ENCODE measurements at places on chromosomes 11 and 22.
A peak's percentile ranks its signal among the peaks of the same experiment; 100 is the strongest.

DNA sequence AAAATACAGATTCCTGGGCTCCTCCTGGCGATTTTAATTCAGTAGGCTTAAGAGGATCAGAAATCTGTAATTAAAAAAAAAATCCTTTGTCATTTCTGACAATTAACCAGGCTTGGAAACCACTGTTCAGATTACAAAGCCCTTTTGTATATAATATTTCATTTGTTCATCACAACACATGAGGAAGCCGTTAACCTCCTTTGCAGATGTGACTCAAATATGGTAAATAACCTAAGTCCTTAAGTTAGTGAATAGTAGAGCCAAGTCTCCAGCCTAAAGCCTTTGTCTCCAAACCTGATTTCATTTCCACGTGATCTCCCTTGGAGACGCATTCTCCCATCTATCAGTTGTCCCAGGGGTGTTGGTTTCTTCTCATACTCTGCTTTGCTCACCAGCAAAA, 67.6 kb downstream of the UBASH3B start:
- DNase-seq: no peak

- no peak for DNase-seq
Measured at GRCh38 chr11:132742929-132743328, 789.4 kb downstream of the OPCML start.

GRCh38 chr11:12640926-12641849, 33.0 kb upstream of the TEAD1 start:
- DNase-seq: no peak

DNA sequence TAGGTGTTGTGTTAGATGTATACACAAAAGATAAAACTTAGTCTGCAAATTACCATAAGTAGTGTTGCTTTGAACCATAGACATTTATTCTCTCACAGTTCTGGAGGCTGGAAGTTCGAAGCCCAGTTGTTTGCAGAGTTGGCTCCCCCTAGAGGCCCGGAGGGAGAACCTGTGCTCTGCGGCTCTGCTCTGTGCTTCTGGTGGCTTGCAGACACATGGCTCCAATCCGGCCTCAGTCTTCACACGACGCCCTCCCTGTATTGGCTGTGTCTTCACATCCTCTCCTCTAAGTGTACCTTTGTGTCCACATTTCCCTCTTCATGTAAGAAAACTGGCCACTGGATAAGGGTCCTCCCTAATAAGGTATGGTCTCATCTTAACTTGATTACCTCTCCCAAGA, 128.4 kb downstream of the OPCML start:
- DNase-seq: no peak

DNA sequence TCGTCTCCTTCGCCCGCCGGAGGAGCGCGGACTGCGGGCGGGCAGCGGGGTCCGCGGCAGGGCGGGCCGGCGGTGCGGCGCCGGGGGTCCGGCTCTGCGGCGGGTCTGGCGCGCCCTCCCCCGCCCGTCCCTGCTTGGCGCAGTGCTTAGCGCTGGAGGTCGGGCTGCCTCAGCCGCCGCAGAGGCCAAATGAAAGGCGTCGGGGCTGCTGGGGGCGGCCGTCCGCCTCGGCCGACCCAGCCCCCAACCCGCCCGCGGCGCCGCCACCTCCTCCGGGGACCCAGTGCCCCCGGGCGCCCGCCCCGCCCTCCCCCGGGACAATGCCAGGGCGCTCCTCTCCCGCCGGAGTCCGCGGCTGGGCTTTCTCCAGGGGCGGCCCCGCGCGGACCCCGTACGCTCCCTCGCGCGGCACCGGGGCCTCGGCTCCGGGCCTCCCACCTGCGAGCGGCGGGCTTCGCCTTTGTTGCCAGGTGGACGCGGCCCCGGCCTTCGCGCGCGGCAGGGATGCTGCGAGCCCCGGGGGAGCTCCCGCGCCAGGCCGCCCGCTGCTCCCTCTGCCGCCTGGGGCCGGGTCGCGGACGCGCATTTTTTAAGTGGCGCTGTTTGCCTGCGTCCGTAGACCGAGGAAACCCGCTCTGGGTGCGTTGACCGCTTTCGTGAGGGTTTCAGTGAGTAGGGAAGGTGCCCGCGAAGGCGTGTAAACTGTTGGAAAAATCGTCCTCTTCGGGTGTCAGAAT, 583 bp downstream of the APLP2 start:
- DNase-seq: peak; percentile 47

DNA sequence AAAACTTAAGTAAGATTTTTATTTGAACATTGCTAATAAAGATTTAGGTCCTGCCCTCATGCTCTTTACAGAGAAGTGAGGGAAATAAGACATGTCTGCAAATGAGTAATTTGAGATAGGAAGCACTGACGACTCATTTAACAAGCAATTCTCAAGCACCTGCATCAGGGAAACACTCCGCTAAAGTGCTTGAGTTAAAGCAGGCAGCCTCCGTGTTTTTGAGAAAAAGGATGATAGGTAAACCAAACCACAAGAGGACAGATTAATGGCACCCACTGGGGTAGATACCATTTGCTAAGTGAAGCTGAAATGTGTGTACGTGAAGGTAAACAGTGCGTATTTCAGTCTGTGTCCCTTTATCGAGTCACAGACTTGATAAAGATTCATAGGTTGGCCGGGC, 184.6 kb upstream of the CARD18 start:
- no peak for DNase-seq

- DNase-seq: no peak
Measured at GRCh38 chr11:107202241-107202640, 184.0 kb upstream of the GUCY1A2 start.

- DNase-seq: peak; percentile 13
Measured at GRCh38 chr22:30636226-30637077, 871 bp downstream of the SLC35E4 start.

DNA sequence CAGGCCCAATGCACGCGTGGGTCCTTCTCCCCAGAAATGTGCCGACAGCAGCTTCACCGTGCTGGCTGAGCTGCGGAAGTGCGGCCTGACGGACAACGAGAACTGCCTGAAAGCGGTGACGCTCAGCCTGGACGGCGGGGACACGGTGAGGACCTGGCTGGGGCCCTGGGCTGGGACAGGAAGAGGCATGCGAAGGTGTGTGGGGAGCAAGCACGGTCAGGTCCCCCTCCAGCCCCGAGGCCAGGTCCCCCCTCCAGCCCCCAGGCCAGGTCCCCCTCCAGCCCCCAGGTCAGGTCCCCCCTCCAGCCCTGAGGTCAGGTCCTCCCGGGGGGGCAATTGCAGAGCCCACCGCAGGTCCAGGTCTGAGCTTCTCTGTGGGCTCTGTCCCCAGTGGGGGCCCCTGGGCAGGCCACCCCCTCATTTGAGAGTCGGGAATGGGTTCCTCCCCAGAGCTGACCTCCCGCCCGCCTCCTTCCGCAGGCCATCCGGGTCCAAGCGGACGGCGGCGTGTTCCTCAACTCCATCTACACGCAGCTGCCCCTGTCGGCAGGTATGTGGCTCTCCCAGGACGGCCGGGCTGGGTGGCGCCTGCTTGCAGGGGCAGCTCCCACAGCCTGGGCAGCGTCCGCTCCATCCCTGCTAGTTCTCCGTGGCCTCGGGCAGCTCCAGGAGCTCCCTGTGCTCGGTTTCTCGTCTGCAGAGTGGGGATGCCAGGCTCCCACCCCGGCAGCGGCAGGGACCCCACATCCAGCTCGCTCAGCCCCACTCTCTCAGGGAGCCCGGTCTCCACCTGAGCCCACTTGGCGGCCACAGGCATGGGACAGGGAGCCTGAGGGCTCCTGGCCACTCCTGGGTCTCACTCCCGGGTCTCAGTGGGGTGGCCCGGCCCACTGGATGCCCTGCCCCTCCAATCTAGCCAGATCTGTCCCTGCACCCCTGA, 7.9 kb downstream of the MUC5B start:
- DNase-seq: no peak

GRCh38 chr22:29879753-29880152, 3.2 kb upstream of the MTMR3 start:
- peak; percentile 8 for DNase-seq

DNA sequence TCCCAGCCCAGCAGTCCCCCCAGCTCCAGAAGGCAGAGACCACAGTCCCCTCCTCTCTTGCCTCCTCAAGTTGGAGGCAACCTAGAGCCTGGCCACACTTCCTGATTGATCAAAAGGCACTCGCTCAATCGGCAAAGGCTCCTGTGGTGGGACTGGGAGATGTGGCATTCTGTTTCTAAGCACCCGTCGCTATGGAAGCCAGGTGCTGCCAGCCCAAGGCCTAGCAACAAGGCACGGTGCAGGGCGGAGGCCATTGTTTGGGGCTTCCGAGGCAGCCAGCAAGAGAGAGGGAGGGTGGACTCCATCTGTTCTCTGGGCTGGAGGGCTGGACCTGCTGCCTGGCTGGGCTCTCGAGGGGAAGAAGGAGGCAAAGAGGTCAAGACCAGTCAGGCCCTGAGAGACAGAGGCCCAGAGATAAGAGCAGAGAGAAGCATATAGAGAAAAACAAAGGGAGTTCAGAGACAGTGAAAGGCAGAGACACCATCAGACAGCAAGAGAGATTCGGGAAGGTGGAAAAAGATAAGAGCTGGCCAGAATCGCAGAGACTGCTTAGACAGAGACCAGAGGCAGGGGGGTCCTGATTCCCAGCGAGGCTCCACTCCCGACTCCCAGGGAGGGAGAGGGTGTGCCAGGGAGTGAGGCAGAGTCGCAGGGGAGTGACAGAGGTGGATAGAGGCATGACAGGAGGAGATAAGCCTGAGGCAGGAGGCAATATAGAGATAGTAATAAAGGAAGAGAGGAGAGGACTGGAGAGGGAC, 21.2 kb downstream of the PDE2A start:
- no peak for DNase-seq

- DNase-seq: no peak
Measured at GRCh38 chr11:45812581-45813548, 7.9 kb downstream of the SLC35C1 start.

- DNase-seq: no peak
Measured at GRCh38 chr22:38077595-38077994, 6.4 kb downstream of the SLC16A8 start.

DNA sequence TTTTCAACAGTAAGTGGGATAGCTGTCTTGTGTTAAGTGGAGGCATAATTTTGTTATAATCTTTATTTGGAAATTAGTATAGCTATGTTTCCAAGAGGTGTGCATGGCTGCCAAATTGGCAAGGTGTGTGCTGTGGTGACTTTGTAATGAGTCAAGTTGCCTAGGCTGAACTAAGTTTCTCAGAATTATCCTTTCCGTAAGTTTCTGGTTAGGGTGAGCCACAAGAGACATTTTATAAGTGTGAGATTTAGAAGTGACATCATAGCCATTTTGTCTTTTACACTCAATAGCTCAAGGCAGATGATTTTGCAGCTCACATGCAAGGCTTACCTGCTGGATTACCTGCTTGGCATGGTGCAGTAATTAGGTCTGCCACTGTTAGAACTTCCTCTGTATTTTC, 90.3 kb downstream of the C11orf87 start:
- DNase-seq: no peak

All from fibroblast of skin of back (primary cell).